ENCODE measurements at places on chromosomes 5 and 9. TPM values are rescaled to one million over a fixed set of nuclear protein-coding genes. Genes with fewer than 3 reads are reported as not detected.

The HBEGF gene
- total RNA-seq: 5.7 TPM

The ALDH1A1 gene
- not detected for total RNA-seq

- no peaks in the 10 kb centered on the region for H3K4me1 ChIP-seq
- no peak for DNase-seq
- H3K36me3 ChIP-seq: no peaks in the 10 kb centered on the region
Observed at GRCh38 chr9:135526089-135526729, 5.0 kb downstream of the LCN1 start.

DNA sequence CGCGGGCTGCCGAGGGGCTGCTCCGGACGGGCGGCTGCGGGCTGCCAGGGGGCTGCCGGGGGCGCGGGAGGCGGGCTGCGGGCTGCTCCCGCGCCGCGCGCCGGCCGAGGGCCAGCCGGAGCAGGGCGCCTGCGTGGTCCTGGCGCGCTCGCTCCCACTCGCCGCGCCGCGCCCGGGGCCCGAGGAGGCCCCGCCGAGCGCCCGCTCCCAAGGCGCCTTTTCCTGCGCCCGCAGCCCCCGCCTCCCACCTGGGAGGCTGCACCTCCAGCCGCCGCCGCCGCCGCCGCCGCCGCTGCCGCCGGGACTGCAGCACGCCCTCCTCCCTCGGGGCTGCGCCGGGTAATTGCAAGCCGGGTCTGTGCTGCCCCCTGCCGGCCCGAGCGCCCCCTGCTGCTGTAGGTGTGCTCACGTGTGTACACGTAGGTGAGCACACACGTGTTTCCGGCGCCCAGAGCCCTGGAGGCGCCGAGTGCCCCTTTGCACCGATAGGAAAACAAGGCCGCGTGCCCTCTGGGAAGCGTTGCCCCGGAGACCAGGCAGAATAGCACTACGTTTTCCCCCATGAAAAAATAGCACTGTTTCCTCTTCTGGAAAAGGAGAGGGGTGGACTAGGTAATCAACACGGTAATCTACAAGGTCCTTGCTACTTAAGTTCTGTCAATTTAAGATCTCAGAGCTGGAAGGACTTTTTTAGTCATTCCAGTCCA is at the start of gene EPB41L4B:
Gene EPB41L4B (minus strand): TSS at position 318 of the 707 bp plus-strand sequence. CDS start 613 bp downstream, outside the sequence.
- H3K4me3 ChIP-seq: peak within 1 kb of the TSS; percentile 64
- H3K27ac ChIP-seq: no peak within 1 kb of the TSS
- H3K36me3 ChIP-seq: no peaks in the 10 kb centered on the region
- peaks cover 13% of the 10 kb centered on the region for H3K4me1 ChIP-seq
- peaks cover 67% of the 10 kb centered on the region for H3K27me3 ChIP-seq

Measured in activated naive CD8-positive, alpha-beta T cell treated with anti-CD3 and anti-CD28 coated beads for 36 hours (primary cell).